ENCODE measurements at places on chromosomes 11 and 22.

DNA sequence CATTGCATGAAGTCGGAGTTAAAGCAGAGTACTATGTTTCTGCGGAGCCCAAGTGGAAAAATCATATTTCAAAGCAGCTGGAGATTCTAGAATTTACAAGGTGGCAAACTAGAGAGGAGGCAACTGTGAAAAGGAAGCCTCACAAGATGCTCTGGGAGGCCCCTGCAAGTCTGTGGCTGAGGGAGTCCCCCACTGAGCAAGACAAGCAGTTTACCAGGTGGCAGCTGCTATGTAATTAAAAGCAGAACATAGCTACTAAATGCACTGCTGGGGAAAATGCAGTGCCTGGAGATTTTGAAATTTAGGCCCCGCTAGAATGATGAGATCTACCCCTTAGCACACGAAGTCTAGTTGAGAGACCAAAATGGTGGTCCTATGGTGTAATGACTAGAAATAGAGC is 728.0 kb downstream of the OPCML start:
- no peak for DNase-seq

GRCh38 chr22:47189056-47189916 is 426.8 kb downstream of the TBC1D22A start:
- DNase-seq, result no peak

GRCh38 chr11:61129639-61130523 is 27.6 kb downstream of the CD5 start:
- no peak for DNase-seq

DNA sequence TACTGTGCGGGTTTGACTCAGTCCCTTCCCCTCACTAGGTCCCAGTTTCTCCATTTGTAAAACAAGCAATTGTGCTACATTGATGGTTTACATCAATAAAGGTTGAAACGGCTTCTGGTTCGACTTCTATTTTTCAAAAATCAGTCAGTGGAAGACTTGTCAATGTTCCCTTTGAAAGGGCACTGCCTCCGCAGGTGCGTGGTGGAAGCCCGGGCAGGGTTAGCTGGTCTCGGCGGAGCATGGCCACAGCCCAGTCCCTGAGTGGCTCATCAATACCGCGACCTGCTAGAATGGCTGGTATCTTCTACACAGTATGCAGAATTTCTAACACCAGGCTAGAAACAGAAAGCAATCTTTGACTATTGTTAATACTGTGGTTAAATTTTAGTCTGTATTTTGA is 16.1 kb downstream of the MS4A10 start:
- DNase-seq, result no peak

DNA sequence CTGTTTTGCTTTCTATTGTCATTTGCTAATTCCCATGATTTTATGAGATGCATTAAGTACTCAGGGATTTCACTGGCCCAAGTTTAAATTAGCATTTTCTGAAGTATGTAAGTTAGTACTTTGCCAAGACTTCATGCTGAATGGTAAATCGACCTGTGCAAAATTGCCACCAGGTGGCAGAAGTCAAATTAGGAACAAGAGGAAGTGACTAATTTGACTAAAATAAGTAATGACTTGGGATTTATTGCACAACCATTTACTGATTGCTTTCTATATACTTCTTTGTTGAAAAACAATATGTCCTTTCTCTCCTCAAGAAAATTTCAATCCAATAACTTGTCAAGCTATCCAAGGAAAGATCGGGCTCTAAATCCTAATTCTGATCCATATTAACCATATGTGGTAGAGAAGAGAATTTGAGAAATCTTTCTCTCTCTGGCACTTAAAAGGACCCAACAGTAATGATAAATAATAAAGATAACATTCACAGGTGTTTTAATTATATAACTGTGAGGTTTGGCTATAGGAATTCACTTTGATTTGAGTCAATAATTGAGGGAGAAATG is 253.7 kb upstream of the CHORDC1 start:
- DNase-seq, result no peak

GRCh38 chr11:23423656-23424055 is 563.4 kb upstream of the CCDC179 start:
- no peak for DNase-seq

DNA sequence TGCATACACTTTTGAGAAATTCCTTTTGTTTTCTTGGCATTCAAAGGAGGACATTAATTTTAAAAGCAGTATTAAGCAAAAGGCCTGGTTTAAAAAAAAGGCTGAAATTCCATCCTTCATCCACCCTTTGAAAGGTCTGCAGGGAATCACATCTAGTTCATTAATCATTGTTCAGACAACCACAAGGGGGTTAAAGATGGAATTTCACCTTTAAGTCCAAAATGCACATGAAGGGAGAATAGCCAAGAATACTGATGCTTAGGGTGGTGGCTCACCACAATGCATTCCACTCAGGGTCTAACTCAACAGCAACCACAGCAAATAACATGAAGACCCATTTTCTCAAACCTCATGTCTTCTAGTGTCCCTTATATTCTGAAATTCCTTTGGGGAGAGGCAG is 256.9 kb downstream of the CADM1 start:
- no peak for DNase-seq

DNA sequence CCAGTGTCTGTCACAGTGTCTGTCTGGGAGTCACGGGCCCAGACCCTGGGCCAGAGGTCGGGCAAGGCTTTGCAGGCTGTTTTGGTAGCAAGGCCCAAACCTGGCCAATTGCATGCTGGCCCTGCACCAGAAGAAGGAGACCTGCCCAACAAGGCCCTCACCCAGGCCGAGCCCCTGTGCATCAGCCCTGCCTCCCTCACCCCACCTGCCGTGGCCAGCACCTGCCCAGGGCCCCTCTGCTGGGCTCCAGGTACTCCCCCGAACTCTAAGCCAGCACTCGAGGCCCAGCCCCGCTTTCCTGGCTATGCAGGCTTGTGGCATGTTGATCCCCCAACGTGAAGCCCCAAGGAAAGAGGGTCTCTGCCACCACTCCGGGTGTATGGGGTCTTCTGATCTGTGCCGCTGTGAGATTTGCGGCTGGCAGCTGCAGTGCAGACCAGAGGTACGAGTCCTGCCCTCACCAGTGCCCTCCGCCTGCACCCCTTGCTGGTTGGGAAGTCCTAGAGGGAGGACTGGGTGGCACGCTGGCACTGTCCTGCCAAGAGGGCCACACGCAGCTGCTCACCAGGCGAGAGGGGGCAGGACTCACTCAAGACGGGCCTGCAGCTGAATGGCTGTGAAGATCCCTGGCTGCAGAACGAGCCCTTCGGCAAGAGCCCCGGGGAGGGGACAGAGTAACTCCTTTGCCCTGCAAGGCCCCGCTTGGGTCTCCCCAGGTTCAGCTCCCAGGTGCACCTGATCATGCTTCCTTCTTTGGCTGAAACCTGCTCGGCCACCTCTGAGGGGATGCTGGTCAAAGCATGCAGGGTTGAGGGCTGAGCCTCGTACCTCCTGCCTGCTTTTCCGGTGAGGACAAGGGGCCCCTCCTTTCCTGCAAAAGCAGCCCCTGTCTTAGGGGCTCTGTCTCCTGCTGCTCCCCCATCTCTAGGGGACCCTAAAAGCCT is 6.7 kb upstream of the SEPTIN5 start:
- no peak for DNase-seq

DNA sequence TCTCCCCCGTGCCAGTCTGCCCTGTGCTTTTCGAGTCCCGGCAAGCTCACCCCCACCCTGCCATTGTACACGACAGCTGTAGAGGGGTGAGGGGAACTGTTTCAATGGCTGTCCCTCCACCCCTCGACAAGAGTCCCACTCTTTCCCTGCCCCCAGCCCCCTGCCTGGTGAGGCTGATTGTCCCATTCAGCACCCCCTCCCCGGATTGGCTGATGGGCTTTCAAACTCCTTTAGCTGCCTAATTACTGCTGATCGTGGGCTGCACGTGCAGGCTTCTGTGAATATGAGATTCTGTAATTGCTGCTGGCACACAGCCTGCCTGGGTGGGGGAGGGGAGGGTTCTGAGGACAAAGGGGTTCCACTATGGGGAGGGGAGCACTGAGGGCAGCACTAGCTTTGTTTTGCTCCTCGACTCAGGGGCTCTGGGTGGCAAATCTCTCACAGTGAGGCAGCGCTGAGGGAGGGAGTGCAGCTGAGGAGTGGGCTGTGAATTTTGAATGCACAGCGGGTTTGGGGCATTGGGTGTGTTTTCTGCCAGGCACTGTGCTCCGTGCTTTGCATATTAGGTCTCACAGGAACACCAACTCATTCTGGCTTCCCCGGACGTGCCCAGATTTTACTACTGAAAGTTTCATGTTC is 42.6 kb upstream of the ACCSL start:
- DNase-seq, result peak; percentile 55

DNA sequence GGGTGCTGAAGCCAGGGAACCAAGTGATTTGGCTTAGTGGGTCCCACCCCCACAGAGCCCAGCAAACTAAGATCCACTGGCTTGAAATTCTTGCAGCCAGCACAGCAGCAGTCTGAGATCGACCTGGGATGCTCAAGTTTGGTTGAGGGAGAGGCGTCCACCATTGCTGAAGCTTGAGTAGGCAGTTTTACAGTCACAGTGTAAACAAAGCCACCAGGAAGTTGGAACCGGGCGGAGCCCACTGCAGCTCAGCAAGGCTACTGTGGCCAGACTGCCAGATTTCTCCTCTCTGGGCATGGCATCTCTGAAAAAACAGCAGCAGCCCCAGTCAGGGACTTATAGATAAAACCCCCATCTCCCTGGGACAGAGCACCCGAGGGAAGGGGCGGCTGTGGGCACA is 424.1 kb upstream of the TENM4 start:
- DNase-seq, result no peak

- DNase-seq, result no peak
Observed at GRCh38 chr22:49814856-49815255, 12.8 kb downstream of the BRD1 start.

GRCh38 chr11:61332281-61332796 is 566 bp downstream of the DDB1 start:
- DNase-seq, result no peak

DNA sequence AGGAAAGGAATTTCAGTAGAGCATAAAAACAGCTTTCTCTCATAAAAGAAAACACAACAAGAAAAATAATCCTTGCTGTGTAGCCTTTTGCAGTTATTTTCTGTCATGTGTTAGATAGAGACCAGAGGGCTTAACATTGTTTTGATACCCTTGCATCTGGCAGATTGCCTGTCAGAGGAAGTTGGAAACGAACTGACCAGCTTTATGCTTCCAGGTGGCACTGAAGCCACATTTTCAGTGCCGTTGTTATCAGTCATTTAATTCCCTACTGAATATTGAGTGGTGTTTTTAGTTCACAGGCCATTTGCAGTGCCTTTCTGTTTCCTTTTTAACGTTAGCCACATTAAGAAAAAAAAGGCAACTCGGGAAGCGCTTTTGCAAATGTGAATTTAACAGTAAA is 21.5 kb upstream of the RAG2 start:
- no peak for DNase-seq

GRCh38 chr11:47797633-47798032 is 30.5 kb upstream of the FNBP4 start:
- no peak for DNase-seq

DNA sequence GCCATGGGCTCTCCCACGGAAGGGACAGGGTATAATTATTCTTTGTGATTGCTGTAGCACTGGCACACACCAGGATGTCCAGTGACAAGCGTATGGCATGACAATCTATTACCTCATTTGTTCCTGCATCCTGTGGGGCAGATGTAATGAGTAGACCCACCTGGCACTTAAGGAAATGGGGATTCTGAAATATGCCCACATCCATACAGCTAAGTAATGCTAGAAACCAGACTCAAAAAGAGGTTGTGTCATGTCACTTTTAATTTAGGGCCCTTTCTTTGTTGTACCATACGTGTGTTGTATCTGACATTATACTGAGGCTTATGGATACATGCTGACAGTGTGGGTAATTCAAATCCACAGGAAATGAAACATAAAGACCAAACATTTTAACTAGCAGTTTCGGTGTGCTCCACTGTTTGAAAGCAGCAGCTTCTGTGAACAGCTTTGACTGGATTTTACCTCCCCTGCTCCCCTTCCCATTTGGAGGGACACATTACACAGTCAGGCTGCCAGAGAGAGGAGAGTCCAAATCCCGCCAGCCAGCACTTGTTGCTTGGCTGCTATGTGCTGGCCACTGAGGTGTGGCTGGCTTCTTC is 21.2 kb downstream of the GRAMD1B start:
- peak; percentile 86 for DNase-seq

- no peak for DNase-seq
Observed at GRCh38 chr11:18581825-18582224, 6.7 kb downstream of the UEVLD start.

- no peak for DNase-seq
Observed at GRCh38 chr22:38868886-38869381, 3.1 kb downstream of the CBX6 start.

- DNase-seq, result no peak
Observed at GRCh38 chr11:75050516-75050915, 46.2 kb downstream of the OR2AT4 start.

- DNase-seq, result no peak
Observed at GRCh38 chr11:10461276-10461790, 6.3 kb downstream of the AMPD3 start.

GRCh38 chr22:49432897-49433443 is 394.7 kb downstream of the BRD1 start:
- DNase-seq, result no peak

DNA sequence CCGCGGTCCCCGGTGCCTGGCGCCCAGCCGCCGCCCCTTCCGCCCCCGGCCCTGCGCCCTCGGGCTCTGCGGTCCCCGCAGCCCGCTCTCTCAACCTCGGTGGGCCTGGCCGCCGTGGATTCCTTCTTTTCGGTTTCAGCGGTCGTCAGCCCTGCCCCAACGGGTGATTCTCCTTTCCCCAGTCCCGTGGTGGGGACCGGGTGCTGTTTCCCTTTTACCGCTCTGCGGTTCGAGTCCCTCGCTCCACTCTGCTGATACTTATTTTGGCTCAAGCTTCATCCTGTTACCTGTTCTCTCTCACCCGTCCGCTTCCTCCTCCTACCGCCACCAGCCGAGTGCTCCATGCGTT is 494 bp downstream of the ZDHHC5 start:
- DNase-seq, result no peak

DNA sequence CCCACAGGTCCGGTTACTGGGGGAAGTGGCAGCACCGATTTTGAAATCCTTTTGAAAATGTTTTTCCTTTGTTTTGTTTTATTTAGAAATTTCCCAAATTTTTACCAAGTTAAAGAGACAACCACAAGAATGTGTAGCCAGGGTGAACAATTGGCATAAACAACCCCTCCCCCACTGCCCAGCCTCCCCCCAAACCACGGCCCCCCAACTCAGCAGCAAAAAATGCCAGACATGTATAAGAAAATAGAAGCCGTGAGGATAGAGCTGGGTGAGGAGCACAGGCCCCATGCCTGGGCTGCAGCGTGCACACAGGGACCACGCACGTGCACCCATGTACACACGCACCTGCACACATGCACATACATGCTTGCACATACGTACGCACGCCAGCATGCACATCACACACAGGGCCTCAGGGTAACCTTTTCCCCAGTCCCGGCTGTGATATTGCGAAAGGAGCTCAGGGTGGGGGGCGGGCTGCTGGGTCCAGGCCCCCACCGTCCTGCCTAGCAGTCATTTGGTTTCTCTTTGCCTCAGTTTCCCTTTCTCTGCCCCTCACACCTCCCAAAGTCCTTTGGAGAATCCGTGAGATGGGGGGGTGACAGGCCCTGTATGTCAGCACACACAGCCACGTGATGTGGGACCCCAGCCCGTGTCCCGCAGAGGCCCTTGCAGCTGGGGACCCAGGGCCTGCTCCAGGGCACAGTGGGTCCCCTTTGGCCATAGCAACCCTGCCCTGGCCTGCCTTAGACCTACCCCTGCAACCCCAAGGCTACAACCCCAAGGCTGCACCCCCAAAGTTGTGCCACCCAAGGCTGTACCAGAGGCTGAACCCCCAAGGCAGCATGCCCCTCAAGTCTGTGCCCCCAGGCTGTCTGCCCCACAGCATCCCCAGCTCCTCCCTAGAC is 42.9 kb downstream of the IGF2 start:
- no peak for DNase-seq
